GM10248 (cell line): ENCODE measurements at places on chromosomes 2 and 18.

DNA sequence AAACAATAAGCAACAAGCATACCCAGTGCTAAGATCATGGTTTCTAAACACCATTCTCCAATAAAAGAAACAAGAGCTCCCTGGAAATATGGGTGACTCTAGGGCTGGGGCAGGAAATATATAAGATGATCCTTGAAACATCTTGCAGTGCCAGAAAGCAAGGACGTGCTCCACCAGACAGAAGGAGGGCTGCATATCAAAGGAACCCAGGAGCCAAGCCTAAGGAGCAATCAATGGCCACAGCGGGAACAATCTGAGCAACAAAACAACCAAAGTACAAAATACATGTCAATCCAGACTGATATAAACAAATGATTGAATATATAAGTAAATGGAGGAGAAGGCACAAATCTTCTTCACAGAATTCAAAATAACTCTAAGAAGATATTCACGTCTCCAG is 10.1 kb downstream of the SPIRE1 start:
- no peak for DNase-seq

DNA sequence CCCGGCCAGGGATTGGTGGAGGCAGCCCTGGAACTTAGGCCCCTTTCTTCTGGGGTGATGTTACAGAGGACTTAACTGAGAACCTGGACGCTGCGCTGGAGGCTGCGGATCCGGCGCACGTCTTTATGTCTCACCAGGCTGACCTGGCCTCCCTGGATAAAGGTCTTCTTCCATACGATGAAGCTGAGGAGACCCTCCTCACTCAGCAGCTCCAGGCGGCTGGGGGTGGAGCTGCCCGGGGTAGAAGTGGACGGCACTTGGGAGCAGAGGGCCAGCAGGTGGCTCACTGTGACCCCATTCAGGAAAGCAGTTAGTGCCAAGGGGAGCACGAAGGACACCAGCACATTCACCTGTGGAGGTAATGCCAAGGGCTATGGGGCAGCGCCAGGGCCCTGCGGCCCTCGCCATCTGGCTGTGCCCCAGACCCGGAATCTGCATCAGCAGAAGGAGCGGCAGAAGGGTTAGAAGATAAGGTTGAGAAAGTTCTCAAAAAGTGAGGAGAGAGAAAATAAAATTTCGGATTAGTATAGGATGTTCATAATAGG is 8.0 kb downstream of the NTSR2 start:
- no peak for DNase-seq

DNA sequence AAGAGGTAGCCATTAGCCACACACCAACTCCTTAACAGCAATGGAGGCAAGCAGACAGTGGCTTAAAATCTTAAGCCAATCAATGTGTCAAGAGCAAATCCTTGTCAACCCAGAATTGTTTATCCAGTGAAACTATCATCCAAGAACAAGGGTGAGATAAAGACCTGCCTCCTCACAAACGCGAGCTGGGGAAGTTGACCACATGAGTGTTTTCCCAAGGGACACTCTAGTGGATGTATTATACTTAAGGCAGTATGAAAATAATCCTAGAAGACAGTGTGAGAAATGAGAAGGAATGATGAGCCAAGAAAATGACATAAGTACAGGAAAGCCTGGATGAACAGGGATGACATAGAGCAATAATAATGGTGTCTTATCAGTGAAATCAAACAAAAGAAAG is 209.6 kb downstream of the TWIST2 start:
- no peak for DNase-seq

DNA sequence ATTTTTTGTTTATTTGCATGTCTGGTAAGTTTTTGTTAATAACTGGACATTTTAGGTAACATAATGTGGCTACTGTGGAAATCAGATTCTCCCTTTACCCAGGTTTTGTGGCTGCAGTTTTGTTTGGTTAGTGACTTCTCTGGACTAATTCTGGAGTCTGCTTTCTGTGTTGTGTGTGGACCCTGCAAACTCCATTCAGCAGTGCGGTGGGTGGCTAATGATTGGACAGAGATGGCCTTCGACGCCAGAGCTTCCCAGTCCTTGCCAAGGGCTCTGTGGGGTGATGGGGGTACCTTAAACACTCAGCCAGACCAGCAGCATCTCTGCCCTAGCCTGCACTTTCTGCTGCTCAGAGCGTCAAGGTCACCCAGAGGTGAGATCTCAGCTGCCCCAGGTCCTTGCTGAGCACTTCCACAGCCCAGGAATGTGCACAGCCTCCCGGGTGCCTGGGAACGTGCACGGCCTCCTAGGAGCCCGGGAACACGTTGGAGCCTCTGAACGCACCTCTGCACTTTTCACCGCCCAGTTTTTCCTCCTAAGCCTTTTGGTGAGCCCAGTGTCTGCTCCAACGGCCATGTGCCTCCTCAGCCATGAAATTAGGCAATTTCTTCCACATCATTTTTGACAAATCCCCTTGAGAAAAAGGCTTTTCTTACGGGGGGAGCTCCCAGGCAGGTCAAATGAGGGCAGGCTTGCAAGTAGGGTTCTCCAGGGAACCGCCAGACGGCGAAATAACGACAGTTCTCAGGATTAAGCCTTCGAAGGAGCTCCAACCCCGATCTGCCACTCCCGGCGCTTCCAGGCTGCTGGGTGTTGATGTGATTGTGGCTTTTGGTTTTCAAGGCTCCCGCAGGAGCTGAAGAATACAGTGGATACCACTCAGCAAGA is 35.2 kb upstream of the KLF11 start:
- no peak for DNase-seq

DNA sequence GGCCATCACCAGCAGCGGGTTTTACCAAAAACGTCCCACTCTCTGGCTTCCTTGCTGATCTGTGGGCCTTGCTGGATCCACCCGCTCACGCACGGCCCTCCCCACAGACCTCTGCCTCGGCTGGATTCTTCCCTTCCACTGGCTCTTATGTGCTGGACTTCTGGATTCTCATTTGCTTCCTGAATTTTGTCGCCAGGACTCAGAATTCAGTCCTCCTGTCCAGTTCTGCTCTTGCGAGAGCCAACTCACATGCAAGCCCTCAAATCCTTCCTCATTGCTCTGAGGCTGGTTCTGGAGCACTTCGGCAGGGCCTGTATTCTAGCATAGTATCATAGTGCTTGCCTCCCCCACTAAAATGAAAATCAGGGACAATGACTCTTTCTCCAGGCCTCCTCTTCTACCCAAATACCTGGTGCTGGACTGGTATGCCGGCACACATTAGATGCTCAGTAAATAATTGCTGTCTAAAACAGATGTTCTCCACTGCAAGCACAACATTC is 115.5 kb downstream of the ATL2 start:
- DNase-seq: no peak

- DNase-seq: no peak
These were observed 492.4 kb upstream of the ACVR2A start for GRCh38 chr2:147352264-147353071.
